ENCODE measurements at places on chromosomes 13 and 19. TPM values are rescaled to one million over a fixed set of nuclear protein-coding genes. Genes with fewer than 3 reads are reported as not detected.

SIGLEC11 gene
- 0.68 TPM for total RNA-seq

CGB5 gene
- not detected for total RNA-seq

CEACAM4 gene
- 1.0 TPM for total RNA-seq

CRLF1 gene
- 2.6 TPM for total RNA-seq

GRCh38 chr13:99278200-99278599 lies 20.0 kb upstream of the GPR18 start:
- no peak overlapping the region for H3K27ac ChIP-seq
- H3K27me3 ChIP-seq = no peaks in the 10 kb centered on the region
- H3K36me3 ChIP-seq = no peaks in the 10 kb centered on the region
- no peak for DNase-seq
- H3K4me3 ChIP-seq = no peak overlapping the region

DNA sequence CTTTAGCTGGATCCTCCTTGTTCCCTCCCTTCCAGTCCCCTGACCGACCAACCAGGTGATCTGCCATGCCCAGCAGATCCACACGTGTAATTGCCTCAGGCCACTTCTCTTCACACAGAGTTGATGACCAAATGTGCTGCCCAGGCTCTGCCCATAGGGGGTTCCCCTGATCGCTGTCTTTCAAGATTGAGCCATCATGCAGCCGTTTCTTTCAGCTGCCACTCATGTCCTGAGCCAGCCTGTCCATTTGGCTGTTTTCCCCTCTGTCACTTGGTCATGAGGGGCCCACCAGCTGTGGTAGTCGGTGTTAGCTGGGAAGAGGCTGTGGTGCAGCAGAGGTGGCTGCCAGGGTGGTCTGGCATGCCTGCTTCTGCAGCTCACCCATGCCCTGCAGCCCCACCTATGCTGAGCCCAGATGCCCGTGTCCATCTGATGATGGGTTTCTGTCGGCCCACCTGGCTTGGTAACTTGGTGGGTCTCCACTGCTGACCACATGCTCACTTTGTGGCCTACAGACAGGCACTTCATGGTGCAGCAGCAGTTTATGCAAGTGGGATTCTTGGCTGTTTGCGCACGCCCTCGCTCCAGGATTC lies 35.6 kb upstream of the GPR183 start:
- no peaks in the 10 kb centered on the region for H3K4me1 ChIP-seq
- H3K4me3 ChIP-seq = no peak overlapping the region
- no peak overlapping the region for H3K27ac ChIP-seq

DNA sequence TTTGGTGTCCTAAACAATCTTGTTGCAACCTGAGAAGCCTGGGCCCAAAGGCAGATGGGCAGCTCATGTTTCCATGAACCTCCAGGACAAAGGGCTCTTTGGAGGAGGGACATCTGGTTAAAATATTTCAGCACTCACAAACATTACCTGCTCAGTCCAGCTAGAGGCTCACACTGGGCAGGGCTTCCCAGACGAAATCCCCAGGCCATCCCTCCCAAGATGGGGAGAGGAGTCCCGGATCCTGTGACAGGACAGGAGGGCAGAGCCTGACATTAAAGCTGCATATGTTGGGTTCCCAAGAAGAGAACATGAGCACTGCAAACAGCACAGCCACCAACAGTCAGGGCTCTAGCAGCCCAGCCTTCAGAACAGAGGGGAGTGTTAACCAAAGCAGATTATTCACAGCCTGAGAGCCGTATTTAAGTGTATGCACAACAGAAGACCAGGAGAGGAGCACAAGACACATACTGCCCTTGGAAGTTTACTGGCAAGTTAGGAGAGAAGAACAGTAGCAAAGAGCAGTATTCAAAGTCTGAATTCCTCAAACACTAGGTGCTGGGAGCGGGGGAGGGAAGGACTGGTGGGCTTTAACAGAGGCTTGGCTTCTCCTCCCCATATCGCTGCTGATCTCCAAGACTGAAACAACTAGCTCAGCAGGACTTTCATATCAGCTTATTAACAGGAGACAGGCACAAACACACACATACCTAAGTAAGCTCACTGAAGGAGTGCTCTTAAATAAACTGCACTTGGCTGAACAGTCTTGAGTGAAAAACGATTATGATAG lies 12.3 kb downstream of the ATP7B start:
- no peaks in the 10 kb centered on the region for H3K36me3 ChIP-seq
- peaks cover 17% of the 10 kb centered on the region for H3K4me1 ChIP-seq
- H3K27me3 ChIP-seq = no peaks in the 10 kb centered on the region

DNA sequence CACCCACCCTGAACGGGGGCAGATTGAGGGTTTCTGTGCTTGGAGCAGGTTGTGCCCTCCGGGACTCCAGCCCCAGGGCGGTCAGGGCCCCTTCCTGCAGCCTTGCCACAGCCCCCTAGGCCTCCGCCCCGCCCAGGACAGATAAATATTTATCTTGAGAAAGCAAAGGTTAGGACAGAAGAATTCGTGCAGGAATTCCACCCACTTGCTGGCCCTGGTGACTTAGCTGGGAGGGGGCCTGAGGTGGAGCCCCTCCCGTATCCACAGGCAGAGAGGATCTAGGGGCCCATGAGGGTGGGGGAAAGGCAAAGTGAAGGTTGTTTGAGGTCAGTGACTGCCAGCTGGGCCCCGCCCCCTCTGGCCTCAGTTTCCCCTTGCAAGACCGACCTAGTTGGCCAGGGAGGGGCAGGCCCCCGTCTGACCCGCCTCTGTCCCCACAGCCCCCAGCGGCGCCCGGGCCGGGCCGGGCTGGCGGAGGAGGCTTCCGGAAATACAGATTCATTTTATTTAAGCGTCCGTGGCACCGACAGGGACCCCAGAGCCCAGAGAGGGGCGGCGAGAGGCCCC lies 5.2 kb downstream of the MIDN start:
- no peaks in the 10 kb centered on the region for H3K27me3 ChIP-seq
- DNase-seq = peak; percentile 76
- H3K4me3 ChIP-seq = peak overlapping the region; percentile 95
- H3K36me3 ChIP-seq = peaks cover 31% of the 10 kb centered on the region
- H3K4me1 ChIP-seq = peaks cover 39% of the 10 kb centered on the region
- peak overlapping the region; percentile 100 for H3K27ac ChIP-seq

DNA sequence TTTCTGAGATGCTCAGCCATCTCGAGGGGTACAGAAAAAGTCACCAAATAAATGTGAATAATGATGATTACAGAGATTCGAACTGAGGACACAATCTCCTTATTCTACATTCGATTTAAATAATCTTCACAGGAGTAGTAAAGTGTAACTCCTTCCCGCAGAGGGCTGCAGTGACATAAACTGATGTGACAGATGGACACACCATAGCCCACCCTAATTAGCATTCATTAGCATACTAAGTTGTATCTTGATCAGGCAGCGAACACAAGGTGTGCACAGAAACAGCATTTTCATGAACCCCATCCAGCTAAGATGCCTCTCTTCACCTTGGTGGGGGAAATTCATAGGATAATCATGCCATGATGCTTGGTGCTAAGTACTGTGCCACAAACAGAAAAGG lies 83.0 kb downstream of the TNFSF11 start:
- no peak overlapping the region for H3K4me3 ChIP-seq
- no peak for DNase-seq
- H3K27me3 ChIP-seq = no peaks in the 10 kb centered on the region
- H3K4me1 ChIP-seq = no peaks in the 10 kb centered on the region
- H3K36me3 ChIP-seq = no peaks in the 10 kb centered on the region

DNA sequence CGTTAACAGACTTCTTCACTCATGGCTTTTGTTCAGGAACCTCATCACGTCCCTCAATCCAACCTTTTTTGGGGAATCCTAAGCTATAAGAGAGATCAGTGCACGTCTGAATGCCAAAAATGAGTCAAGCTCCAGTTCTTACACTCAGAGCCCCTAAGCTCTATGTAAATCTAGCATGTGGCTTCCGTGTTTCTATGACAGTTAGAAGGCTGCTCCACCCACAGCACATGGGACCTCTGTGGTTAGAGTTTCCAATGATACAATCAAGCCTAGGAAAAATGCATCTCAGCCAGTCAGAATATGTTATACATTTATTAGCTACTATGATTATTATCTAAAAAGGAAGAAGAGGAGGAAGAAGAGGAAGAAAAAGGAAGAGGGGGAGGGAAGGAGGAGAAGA lies 135.9 kb downstream of the ENOX1 start:
- no peak overlapping the region for H3K4me3 ChIP-seq
- H3K36me3 ChIP-seq = no peaks in the 10 kb centered on the region
- no peaks in the 10 kb centered on the region for H3K4me1 ChIP-seq
- H3K27ac ChIP-seq = no peak overlapping the region
- DNase-seq = no peak

- DNase-seq = no peak
- peaks cover 2% of the 10 kb centered on the region for H3K27me3 ChIP-seq
- H3K36me3 ChIP-seq = no peaks in the 10 kb centered on the region
- H3K27ac ChIP-seq = no peak overlapping the region
Observed at GRCh38 chr19:49972841-49973240, 11.9 kb upstream of the SIGLEC11 start.

DNA sequence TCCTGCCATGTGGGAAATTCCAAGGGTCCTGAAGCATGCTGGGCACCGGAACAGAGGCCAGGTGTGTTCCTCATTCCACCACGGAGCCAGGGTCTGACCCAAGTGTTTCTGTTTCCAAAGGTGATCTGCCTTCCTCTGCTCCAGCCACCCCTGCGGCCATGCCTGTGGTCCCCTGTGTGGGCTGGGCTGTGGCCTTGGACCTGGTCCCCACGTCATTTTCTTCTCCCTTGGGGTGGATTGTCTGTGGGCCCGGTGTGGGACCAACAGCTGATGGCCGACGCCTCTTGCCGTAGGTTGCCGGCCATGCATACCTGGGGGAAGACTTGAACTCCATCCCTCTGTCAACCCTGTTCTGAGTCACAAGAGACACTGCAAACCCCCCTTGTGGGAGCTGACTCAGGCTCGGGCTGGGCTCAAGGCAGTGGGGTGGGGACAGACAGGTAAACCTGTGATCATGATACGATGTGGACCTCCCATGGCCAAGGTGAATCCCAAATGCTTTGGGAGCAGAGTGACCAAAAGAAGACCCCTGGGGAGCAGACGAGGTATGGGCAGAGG lies 35.0 kb downstream of the ATP11A start:
- H3K4me1 ChIP-seq = no peaks in the 10 kb centered on the region
- no peaks in the 10 kb centered on the region for H3K36me3 ChIP-seq
- H3K27ac ChIP-seq = no peak overlapping the region
- H3K4me3 ChIP-seq = no peak overlapping the region
- H3K27me3 ChIP-seq = no peaks in the 10 kb centered on the region
- DNase-seq = no peak

- H3K4me1 ChIP-seq = no peaks in the 10 kb centered on the region
- no peak overlapping the region for H3K4me3 ChIP-seq
- peaks cover 10% of the 10 kb centered on the region for H3K36me3 ChIP-seq
- no peaks in the 10 kb centered on the region for H3K27me3 ChIP-seq
- H3K27ac ChIP-seq = no peak overlapping the region
Observed at GRCh38 chr19:49553451-49554271, 25.9 kb downstream of the RCN3 start.

DNA sequence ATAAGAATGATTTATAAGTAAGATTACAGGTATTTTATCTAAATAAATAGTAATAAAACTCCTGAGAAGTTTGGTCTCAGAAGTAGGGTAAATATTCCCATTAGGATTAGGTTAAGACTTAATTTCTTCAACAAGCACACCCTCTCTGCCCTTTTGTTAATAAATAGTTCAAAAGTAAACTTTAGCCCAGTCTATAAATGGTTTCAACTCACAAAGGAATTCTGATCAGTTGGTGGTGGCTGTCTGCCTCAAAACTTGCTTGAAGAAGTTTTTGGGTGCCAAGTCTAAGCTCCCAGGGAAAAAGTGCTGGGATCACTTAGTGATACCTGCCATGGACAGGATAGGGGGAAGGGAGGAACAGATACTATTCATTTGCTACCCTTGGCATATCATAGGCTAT lies 22.9 kb downstream of the MBNL2 start:
- no peak overlapping the region for H3K4me3 ChIP-seq
- H3K4me1 ChIP-seq = no peaks in the 10 kb centered on the region
- H3K27ac ChIP-seq = no peak overlapping the region
- no peaks in the 10 kb centered on the region for H3K36me3 ChIP-seq
- DNase-seq = no peak
- no peaks in the 10 kb centered on the region for H3K27me3 ChIP-seq

- H3K27me3 ChIP-seq = no peaks in the 10 kb centered on the region
- DNase-seq = no peak
- no peak overlapping the region for H3K27ac ChIP-seq
- H3K4me3 ChIP-seq = no peak overlapping the region
- no peaks in the 10 kb centered on the region for H3K36me3 ChIP-seq
Observed at GRCh38 chr13:48624858-48625257, 28.9 kb upstream of the CYSLTR2 start.

GRCh38 chr13:97018029-97018819 lies 23.9 kb upstream of the OXGR1 start:
- H3K4me1 ChIP-seq = no peaks in the 10 kb centered on the region
- no peaks in the 10 kb centered on the region for H3K27me3 ChIP-seq
- no peak for DNase-seq
- H3K4me3 ChIP-seq = no peak overlapping the region
- no peak overlapping the region for H3K27ac ChIP-seq

Data from prostate gland (tissue), 2 donors.